B cell (primary cell): ENCODE measurements at places on chromosomes 3 and 15.

- H3K4me1 ChIP-seq = peaks cover 21% of the 10 kb centered on the region
- no peaks in the 10 kb centered on the region for H3K36me3 ChIP-seq
- H3K4me3 ChIP-seq = peak overlapping the region; percentile 19
- DNase-seq = no peak
- no peak overlapping the region for H3K27ac ChIP-seq
These were observed 32.1 kb upstream of the AP4E1 start for GRCh38 chr15:50876260-50876988.

DNA sequence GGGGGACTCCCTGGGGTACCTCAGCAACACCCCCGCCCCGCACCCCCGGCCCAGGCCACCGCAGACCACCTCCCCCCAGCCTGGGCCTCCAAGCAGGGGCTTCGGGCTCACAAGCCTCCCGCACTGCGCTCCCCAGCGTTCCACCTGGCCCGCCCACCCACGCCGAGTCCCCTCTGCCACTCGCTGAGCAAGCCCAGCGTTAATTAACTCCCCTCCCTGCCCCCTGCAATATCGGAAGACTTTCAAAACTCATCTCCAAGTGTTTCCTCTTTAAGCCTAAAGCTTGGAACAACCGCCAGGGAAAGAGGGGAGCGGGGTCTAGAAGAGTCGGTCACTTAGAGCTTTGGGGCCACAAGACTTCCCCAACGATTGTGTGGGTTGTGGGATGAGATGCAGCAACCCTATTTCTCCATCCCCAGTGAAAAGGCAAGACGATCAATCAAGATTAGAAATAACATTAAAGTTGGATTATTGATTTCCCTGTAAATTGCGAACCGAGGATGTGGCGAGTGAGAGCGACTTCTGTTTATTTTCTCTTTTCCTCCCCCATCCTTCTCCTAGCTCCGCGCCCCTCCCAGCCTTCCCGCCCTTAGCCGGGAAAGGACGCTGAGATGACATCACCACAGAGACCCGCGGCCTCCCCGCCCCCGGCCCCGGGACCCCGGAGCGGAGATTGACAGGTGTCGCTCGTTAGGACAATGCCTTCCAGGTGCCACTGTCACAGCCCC, 30.2 kb downstream of the NR2F2 start:
- no peak overlapping the region for H3K27ac ChIP-seq
- H3K27me3 ChIP-seq = no peaks in the 10 kb centered on the region
- H3K4me3 ChIP-seq = no peak overlapping the region
- DNase-seq = no peak
- no peaks in the 10 kb centered on the region for H3K36me3 ChIP-seq

- H3K4me1 ChIP-seq = peaks cover 14% of the 10 kb centered on the region
- no peak within 1 kb of the TSS for H3K27ac ChIP-seq
- H3K27me3 ChIP-seq = no peaks in the 10 kb centered on the region
- H3K36me3 ChIP-seq = no peaks in the 10 kb centered on the region
- no peak within 1 kb of the TSS for H3K4me3 ChIP-seq
These were observed at the start of gene MST1R for GRCh38 chr3:49903451-49904424. TSS of gene MST1R (minus strand) at chr3:49903873. CDS start at chr3:49903609, 264 bp downstream.

GRCh38 chr3:184678317-184679055, 33.4 kb downstream of the MAGEF1 start:
- H3K27me3 ChIP-seq = no peaks in the 10 kb centered on the region
- DNase-seq = peak; percentile 21
- H3K4me3 ChIP-seq = no peak overlapping the region
- H3K36me3 ChIP-seq = no peaks in the 10 kb centered on the region
- H3K4me1 ChIP-seq = peaks cover 36% of the 10 kb centered on the region

- H3K4me1 ChIP-seq = peaks cover 18% of the 10 kb centered on the region
- H3K27me3 ChIP-seq = no peaks in the 10 kb centered on the region
- peak; percentile 61 for DNase-seq
- H3K27ac ChIP-seq = no peak overlapping the region
- no peak overlapping the region for H3K4me3 ChIP-seq
- H3K36me3 ChIP-seq = no peaks in the 10 kb centered on the region
These were observed 179.8 kb downstream of the MEX3B start for GRCh38 chr15:81865850-81866537.

DNA sequence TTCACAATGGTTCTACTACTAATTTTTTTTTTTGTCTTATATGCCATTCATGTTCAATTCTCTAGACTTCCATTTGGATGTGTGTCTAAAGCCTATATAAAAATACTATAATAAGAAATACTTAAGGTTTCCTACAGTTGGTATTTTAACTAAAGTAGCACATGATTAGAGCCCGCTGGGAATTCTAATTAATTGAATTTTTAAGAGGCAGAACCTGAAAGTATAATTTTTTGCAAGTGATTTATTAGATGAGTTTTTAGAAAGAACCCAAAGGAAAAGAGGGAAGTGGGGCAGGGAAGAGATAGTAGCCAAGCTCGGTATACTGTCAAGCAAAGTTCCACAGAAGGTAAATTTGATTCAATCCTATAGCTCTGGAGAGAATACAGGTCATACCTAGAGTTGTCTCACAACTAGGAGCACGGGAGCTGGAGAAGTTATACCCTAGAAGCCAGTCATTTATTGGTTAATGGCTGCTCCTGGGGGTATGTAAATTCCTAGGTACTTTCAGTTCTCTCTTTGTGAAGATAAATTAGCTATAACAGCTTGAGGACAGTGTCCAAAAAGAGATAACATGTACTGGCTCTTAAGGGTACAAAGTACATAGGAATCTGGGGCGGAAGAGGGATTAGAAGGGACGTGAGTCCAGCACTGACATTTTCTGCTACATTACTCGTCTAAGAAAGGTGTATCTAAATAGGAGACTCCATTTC, 225.6 kb downstream of the CNTN6 start:
- H3K27ac ChIP-seq = no peak overlapping the region
- peak; percentile 5 for DNase-seq
- H3K36me3 ChIP-seq = no peaks in the 10 kb centered on the region
- no peaks in the 10 kb centered on the region for H3K27me3 ChIP-seq

DNA sequence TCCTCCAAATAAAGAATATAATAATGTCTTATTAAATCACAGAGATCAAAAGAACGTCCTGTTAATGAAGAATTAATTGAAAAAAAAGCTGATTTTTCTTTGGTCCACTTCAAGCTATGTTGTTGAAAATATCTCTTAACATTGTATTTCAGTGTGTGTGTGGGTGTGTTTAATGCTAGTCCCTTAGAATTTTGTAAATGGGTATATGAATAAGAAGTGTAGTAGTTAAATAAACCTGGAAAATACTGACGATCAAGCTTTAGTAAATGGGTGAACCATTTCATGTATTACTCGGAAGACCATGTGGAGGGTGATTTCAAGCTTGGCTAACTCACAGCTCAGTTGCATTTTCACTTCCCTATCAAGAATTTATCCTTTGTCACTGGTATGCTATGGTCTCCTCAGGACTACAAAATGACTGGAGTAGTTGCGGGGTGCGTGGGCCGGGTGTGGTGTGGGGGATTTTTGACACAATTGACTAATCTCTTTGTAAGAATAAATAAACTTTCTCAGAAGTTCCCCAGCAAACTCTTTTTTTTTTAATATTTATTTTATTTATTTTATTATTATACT, 586.4 kb downstream of the GRM7 start:
- no peak overlapping the region for H3K27ac ChIP-seq
- no peak overlapping the region for H3K4me3 ChIP-seq
- no peaks in the 10 kb centered on the region for H3K27me3 ChIP-seq

GRCh38 chr3:30471066-30471465, 135.3 kb upstream of the TGFBR2 start:
- peaks cover 25% of the 10 kb centered on the region for H3K4me1 ChIP-seq
- no peaks in the 10 kb centered on the region for H3K27me3 ChIP-seq
- H3K4me3 ChIP-seq = no peak overlapping the region
- H3K27ac ChIP-seq = no peak overlapping the region
- no peaks in the 10 kb centered on the region for H3K36me3 ChIP-seq

DNA sequence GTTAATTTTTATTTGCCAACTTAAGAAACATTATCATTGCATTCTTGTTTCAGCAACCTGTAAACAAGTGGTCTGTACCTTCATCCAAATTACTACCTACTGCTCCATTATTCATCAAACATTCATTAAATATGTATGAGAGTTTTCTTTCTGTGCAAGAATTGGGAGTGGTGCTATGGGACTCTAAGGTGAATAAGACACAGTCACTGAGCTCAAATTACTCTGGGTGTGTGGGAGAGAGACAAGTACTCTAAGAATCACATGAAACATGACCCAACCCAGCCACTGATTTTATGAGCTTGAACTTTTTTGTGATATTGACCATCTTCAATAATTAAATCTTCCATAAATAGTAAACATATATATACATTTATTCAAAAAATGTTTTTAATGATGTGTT, 227.2 kb upstream of the TP63 start:
- no peaks in the 10 kb centered on the region for H3K4me1 ChIP-seq
- H3K27me3 ChIP-seq = no peaks in the 10 kb centered on the region
- H3K36me3 ChIP-seq = no peaks in the 10 kb centered on the region
- DNase-seq = no peak

DNA sequence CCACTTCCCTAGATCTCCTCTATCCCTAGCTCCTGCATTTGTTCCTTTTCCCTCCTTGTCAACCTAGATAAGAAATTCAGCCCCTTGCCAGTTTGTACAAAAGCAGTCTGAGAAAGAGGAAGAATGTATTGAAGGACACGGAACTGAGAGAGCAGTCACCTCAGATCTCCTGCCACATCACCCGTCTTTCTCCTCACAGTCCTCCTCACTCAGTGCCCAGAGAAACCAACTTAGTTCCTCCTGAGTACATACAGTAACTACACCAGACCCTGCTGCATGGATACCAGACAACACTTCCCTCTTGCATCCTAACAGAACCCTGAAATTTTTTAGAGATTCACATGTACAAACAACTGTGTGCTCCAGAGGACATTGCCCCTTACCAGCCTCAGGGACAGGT, 563.6 kb upstream of the ADAMTS9 start:
- H3K4me1 ChIP-seq = no peaks in the 10 kb centered on the region
- no peaks in the 10 kb centered on the region for H3K27me3 ChIP-seq
- H3K27ac ChIP-seq = no peak overlapping the region

DNA sequence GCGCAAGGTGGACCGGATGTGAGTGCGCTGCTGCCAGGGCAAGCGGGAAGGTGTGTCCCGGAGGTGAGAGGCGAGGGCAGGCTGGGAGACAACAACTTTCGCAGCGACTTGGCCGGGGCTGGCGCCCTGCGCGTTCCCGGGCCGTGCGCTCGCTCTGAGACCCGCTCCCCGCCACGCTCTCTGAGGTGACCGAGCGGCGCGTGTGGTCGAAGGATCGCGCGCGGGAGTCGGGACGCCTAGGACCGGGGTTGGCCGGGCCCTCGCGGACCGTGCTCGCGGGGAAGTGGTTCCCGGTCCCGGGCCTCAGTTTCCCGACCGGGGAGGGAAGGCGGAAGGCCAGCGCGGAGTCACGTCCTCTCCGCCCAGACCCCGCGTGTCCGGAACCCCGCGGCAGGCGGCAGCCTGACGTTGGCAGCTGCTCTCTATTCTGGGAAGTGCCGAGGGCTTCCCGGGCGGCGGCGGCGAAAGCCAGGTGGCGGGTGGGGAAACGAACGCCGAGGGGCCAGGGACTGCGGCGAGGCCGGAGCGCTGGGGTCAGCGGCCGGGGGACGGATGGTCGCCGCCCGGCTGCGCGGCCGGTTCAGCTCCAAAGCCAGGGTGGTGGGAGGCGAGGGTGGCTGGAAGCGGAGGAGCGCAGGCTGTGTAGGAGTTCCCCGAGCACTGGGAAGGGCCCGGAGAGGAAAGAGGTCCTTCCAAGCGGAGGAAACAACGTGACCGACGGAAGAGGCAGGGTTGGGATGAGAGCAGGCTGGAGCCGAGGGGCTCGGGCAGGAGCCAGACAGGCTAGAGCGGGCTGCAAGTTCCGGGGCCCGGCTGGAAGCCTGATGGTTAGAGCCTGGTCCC, 1.0 kb upstream of the IGF2BP2 start:
- peak; percentile 56 for DNase-seq
- H3K36me3 ChIP-seq = no peaks in the 10 kb centered on the region
- peak overlapping the region; percentile 37 for H3K4me3 ChIP-seq
- peaks cover 15% of the 10 kb centered on the region for H3K4me1 ChIP-seq

DNA sequence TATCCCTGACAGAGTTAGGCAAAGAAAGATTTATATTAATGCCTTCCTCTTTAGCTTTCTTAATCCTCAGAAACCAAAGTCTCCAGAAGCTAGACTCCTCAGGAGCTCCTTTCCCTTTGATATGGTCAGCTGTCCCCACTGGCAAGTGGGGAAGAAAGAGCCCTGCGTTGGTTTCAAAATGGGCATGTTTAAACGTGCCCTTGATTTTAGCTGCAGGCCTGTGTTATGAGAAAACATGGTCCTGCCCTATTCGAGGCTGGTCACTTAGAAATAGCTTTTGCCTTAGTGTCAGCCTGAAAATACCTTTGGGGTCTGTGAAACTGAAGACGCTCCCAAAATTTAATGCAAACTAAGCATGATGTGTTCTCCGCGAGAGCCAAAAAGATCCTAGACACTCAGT, 135.5 kb upstream of the RARB start:
- DNase-seq = no peak
- no peak overlapping the region for H3K4me3 ChIP-seq
- H3K4me1 ChIP-seq = no peaks in the 10 kb centered on the region
- H3K27ac ChIP-seq = no peak overlapping the region
- no peaks in the 10 kb centered on the region for H3K27me3 ChIP-seq

DNA sequence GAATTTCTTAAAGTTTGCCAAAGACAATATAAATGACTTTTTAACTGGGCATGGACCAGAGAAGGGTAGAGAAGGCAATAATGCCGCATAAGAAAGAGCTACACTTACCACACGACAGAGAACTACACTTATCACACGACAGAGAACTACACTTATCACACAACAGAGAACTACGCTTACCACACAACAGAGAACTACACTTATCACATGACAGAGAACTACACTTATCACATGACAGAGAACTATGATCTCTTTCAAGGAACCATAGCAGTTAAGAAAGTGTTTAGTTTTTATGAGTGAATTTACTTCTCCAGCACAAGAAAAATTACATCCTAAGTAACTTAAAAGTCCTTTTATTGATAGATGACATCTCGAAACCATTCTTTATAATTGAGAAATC, 32.0 kb downstream of the DCUN1D1 start:
- no peak overlapping the region for H3K4me3 ChIP-seq
- DNase-seq = no peak
- H3K36me3 ChIP-seq = peaks cover 5% of the 10 kb centered on the region
- no peak overlapping the region for H3K27ac ChIP-seq
- no peaks in the 10 kb centered on the region for H3K4me1 ChIP-seq

DNA sequence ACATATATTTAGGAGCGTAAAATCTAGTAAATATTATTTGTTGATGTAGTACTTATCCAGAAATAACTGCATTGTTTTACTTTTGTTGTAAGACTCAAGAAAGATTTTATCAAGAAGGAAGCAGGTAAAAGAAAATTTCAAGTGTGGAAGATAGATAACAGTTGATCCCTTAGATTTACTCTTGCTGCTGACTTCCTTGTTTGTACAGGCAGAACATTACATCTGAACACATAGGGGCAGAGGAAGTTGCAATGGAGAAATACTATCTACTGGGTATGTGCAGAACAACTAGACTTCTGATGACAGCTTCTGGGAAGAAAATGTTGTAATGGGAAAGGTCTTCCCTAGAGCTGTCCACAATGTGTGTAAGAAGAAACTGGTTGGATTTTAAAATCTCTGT, 350.6 kb downstream of the NLGN1 start:
- no peak overlapping the region for H3K27ac ChIP-seq
- no peaks in the 10 kb centered on the region for H3K27me3 ChIP-seq
- H3K4me3 ChIP-seq = no peak overlapping the region
- H3K4me1 ChIP-seq = no peaks in the 10 kb centered on the region
- no peaks in the 10 kb centered on the region for H3K36me3 ChIP-seq
